ENCODE measurements at places on chromosomes 3 and 15. TPM values are rescaled to one million over a fixed set of nuclear protein-coding genes. Genes with fewer than 3 reads are reported as not detected.

Gene RPL29
- 2,140 TPM for total RNA-seq

Gene KLHL40
- total RNA-seq, result not detected

Gene MUC13
- total RNA-seq, result not detected

Gene GNAT1
- total RNA-seq, result not detected

Gene PTH1R
- total RNA-seq, result not detected

Gene ROBO2
- total RNA-seq, result not detected

Gene ISL2
- 0.35 TPM for total RNA-seq

Gene FGD5
- total RNA-seq, result not detected

Gene TTLL13
- total RNA-seq, result 2.2 TPM

Gene LRRIQ4
- 0.29 TPM for total RNA-seq

Gene ZDHHC19
- total RNA-seq, result not detected

Gene PODXL2
- total RNA-seq, result 3.7 TPM

Gene C3orf22
- not detected for total RNA-seq

Gene TMEM62
- total RNA-seq, result 38.3 TPM

Gene FILIP1L
- 1.5 TPM for total RNA-seq

Gene XRN1
- total RNA-seq, result 55.0 TPM

Gene GPR62
- not detected for total RNA-seq

Gene LRRC49
- 0.84 TPM for total RNA-seq

Gene SCG5
- total RNA-seq, result 0.27 TPM

Gene PPIB
- 225 TPM for total RNA-seq

Gene CTDSPL
- not detected for total RNA-seq

Gene GOLGA6D
- not detected for total RNA-seq

Gene ZNF662
- total RNA-seq, result 0.64 TPM

Gene NOX5
- total RNA-seq, result 0.09 TPM

Gene LXN
- 5.9 TPM for total RNA-seq

Gene PIERCE2
- total RNA-seq, result 0.55 TPM

Gene SLC51A
- not detected for total RNA-seq

Data from activated B cell treated with CpG ODN at 0.5 μM for 24 hours (primary cell).